ENCODE measurements at places on chromosomes 1 and 21.

GRCh38 chr1:25821630-25822091 lies 1.9 kb downstream of the MTFR1L start:
- DNase-seq, result no peak

- no peak for DNase-seq
Measured at GRCh38 chr1:172397633-172398032, 22.9 kb upstream of the C1orf105 start.

GRCh38 chr1:178548108-178548507 lies 35.2 kb downstream of the TEX35 start:
- no peak for DNase-seq

DNA sequence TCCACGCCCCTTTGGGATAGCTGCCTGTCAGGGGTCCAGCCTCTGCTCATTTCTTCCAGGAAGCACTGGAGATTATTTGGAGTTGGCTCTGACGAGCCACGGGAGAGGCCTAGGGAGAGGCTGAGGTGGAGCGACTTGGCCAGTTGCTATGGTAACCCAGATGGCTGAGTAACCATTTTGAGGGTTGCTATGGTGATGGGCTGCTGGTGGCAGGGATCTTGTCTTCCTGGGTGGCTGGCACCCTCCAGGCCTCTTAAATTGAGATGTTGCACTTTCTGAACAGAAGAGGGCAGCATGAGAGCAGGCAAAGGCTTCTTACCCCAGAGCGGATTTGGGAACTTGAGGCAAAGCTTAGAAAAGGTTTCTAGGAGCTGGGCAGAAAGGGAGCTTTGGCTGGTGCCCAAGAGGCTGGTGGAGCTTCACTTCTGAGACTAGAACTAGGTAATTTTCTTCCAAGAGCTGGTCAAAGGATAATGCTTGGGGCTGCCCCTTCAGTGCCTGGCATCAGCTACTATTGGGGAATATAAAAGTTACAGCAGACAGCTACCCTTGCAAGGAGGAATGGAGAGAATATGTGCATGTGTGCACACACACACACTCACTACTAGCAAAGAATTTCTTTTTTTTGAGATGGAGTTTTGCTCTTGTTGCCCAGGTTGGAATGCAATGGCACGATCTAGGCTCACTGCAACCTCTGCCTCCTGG lies 72.5 kb downstream of the NDUFS5 start:
- DNase-seq, result peak; percentile 25

DNA sequence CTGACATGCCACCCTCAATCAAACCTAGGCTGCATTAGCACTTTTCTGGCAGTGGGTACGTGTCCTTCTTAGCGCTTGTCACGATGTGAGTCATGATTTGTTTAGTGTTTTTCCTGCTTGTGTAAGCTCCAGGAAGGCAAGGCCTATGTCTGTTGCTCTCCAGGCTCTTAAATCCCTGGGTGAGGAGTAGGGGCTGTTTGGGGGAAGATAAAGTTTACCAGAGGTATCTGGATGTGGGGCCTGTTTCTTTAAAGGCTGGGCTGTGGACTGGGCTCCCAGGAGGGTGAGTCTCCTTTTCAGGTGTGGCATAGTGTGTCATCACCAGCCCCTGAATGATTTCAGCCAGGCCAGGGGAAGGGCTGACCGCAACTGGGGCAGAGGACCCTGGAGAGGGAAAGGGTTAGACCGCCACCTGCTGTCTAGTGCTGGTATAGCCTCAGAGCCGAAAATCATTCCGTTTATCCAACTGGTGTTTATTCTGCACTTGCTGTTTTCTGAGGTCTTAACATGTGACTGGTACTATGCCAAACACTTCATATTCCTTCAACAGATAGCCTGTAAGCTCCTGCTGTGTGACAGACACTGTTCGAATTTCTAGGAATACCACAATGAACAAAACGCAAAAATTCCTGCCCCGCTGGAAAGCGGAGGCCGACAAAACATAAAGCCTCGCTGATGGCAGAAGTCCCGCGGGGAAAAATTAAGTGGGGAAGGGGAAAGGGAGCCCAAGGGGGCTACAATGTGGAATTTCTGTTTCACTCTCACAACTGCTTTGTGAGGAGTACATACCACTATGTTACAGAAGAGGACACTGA lies 9.7 kb downstream of the SERINC2 start:
- peak; percentile 36 for DNase-seq

DNA sequence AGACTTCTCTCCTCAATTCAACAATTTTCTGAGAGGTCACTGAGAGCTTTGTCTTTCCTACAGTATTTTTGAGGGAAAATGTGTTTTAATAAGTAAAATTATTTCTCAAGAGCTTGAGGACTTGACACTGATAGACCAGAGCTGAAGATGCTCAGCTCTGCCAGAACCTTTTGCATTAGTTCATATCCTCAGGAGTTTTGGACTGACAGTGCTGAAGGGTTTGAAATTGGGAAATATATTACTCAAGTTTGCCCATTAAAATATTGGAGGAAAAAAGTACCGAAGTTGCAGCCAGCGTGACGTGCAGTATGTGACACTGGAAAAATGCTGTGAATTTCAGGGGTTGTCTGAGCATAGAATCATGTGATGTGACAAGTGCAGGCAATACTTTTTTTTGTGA lies 346.6 kb upstream of the DPYD start:
- DNase-seq, result no peak

- no peak for DNase-seq
Measured at GRCh38 chr1:26822737-26823395, 3.6 kb upstream of the ZDHHC18 start.

- DNase-seq, result no peak
Measured at GRCh38 chr1:15850471-15851001, 3.0 kb downstream of the SPEN start.

- no peak for DNase-seq
Measured at GRCh38 chr1:30789388-30790255, 32.0 kb upstream of the LAPTM5 start.

GRCh38 chr1:40299366-40300248 lies 17.5 kb downstream of the COL9A2 start:
- no peak for DNase-seq

- no peak for DNase-seq
Measured at GRCh38 chr1:201288765-201289164, 5.5 kb downstream of the PKP1 start.
